ENCODE measurements at places on chromosomes 16 and 17.

GRCh38 chr17:68509141-68510057, 2.8 kb upstream of the PRKAR1A start:
- DNase-seq: peak; percentile 61

- DNase-seq: no peak
These were observed 262.1 kb upstream of the MAF start for GRCh38 chr16:79862601-79863000.

- no peak for DNase-seq
These were observed 109.9 kb downstream of the TANC2 start for GRCh38 chr17:63075969-63076368.

DNA sequence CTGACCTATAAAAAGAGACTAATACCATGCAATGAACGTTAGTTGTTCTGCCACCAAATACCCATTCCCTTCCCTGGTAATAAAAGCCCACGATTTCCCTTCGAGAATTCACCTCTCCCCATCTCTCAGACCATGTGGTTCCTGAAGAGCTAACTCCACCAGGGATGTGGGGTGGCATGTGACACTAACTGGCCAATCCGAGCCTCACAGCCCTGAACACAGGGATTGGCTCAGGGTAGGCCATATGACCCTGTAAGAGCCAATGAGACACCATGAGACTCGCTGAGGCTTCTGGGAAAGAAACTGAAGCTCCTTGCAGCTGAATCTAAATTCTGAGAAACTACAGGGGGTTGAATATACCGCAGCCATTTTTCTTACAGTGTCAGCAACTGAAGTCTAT, 21.1 kb downstream of the HELZ start:
- peak; percentile 42 for DNase-seq

DNA sequence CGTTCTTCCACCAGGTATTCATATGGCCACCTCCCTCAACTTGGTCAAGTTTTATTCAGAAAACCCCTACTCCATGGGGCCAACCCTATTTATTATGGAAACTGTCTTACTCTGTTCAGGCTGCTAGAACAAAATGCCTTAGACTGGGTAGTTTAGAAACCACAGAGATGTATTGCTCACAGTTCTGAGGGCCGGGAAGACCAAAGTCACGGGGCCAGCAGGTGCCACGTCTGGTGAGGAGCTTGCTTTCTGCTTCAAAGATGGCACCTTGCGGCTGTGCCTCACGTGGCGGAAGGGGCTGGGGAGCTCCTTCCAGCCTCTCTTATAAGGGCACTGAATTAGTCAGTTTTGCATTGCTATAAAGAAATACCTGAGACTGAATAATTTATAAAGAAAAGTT, 74.3 kb downstream of the AXIN2 start:
- DNase-seq: no peak

- DNase-seq: no peak
These were observed 13.7 kb upstream of the TRPV3 start for GRCh38 chr17:3571043-3571900.

- no peak for DNase-seq
These were observed 65.1 kb downstream of the NOG start for GRCh38 chr17:56658648-56659047.

- DNase-seq: no peak
These were observed 1.6 kb downstream of the RPTOR start for GRCh38 chr17:80546267-80546666.

DNA sequence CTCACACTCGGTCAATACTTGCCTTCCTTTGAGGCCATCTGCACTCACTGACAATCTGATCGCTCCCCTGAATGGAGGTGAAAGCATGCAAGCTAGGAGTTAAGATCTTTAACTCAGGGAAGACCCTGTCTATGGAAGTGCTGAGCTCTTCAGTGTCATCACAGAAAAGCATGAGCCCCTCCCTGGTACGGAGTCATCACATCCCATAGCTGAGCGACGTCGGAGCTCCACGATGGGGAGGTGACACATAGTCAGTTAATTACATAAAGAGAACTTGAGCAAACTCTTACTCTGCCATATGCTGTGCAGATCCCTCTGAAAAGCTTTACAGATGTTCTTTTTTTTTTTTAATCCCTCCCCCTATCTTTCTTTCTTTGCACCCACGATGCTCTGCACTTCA, 463.2 kb downstream of the WWOX start:
- DNase-seq: no peak

DNA sequence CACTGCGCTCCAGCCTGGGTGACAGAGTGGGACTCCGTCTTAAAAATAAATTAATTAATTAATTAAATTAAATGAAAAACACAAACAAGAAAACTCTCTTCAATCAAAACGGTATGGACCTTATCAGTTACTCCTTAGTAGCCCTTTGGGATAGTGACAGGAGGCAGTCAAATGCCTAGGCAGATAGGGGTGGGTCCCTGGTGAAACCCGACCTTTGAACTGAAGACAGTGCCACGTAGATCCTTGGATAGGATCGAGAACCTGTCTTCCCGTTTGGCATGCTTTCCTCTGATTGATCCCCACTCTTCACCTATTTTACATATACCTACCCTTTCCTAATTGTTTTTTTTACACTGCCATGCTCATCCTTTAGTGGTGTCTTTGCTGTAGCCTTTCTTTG, 22.2 kb upstream of the DHRS7B start:
- DNase-seq: no peak

GRCh38 chr16:20383106-20384029, 21.2 kb downstream of the PDILT start:
- DNase-seq: peak; percentile 65

DNA sequence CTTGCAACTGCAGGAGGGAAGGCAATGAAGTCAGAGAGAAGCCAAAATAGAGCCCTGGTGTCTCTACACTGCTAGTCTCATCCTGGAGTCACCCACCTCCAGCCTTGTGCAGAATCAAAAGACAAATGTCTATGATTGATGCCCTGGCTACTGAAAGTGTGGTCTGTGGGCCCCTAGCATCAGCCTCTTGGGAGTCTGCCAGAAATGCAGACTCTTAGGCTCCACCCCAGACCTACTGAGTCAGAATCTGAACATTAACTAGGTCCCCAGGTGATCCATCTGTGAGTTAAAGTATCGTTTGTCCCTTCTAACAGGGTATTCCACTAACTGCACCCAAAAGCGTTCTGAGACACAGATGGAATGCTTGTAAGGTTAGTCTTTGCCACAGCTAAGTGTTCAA, 21.2 kb downstream of the EARS2 start:
- no peak for DNase-seq

DNA sequence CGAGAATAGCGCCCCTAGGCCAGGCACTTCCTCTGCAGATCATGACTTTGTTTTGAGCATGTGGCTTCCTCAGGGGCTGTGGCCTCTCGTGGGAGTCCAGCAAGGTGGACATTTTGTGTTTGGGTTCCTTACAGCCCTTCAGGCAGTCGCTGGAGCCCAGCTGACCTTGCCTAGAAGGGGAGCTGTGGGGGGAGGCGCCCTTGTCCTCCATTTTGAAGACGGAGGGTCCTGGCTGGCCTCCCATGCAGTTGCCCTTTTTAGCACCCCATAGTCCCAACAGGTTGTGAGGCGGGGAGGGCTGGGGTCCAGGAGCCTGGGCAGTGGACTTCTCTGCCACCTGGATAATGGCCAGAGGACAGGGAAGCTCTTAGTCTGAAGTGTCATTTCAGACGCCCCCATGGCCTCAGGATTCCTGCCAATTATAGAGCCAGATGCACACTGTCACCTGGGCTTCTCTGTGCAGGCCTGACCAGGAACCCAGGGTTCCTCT, 1.4 kb downstream of the SOST start:
- DNase-seq: no peak

- DNase-seq: no peak
These were observed 26.3 kb downstream of the ZC3H18 start for GRCh38 chr16:88596483-88596882.

- DNase-seq: no peak
These were observed 81.1 kb downstream of the MSI2 start for GRCh38 chr17:57337390-57337789.

- DNase-seq: no peak
These were observed 199.5 kb downstream of the WWOX start for GRCh38 chr16:78298986-78299385.

GRCh38 chr17:49748791-49749190, 15.1 kb downstream of the FAM117A start:
- peak; percentile 85 for DNase-seq

GRCh38 chr16:179211-180092, 807 bp upstream of the HBQ1 start:
- DNase-seq: no peak

DNA sequence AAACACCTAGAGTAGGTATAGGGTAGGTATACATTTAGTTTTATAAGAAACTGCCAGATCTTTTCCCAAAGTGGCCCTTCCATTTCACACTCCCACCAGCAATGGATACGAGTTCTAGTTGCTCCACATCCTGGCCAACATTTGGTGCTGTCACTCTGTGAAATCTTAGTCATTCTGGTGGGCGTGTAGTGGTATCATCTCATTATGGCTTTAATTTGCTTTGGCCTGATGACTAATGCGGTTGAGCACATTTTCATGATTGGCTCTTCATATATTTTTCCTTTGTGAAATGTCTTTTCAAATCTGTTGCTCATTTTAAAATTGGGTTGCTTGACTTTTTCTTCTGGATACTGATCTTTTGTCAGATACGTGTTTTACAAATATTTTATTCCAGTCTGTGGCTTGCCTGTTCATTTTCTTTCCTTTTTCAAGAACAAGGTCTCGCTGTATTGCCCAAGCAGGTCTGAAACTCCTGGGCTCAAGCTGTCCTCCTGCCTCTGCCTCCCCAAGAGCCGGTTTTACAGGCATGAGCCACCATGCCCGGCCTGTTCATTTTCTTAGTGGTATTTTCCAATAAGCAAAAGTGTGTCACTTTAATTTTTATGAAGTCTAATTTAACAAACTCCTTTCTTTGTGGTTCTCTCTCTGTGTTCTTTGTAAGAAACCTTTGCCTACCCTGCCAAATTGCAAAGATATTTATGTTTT, 192.4 kb downstream of the SEC14L1 start:
- DNase-seq: peak; percentile 60

GRCh38 chr16:84056933-84057332, 14.3 kb upstream of the SLC38A8 start:
- no peak for DNase-seq

DNA sequence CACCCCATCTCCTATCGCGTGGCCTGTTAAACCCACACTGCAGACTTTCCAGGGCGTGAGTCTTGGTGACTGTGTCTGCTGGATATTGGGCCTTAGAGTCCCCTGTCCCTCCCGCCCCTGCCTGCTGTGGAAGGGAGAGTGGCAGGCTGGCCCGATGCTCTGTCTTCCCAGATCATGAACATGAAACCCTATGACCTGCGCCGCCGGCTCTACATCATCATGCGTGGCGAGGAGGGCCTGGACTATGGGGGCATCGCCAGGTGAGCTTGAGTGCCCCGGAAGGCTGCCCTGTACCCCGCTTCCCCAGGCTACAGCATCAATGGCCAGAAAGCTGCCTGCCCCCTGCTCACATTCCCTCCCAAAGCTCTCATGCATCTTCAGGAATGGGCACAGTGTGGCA, 19.5 kb upstream of the CLEC18A start:
- DNase-seq: no peak

DNA sequence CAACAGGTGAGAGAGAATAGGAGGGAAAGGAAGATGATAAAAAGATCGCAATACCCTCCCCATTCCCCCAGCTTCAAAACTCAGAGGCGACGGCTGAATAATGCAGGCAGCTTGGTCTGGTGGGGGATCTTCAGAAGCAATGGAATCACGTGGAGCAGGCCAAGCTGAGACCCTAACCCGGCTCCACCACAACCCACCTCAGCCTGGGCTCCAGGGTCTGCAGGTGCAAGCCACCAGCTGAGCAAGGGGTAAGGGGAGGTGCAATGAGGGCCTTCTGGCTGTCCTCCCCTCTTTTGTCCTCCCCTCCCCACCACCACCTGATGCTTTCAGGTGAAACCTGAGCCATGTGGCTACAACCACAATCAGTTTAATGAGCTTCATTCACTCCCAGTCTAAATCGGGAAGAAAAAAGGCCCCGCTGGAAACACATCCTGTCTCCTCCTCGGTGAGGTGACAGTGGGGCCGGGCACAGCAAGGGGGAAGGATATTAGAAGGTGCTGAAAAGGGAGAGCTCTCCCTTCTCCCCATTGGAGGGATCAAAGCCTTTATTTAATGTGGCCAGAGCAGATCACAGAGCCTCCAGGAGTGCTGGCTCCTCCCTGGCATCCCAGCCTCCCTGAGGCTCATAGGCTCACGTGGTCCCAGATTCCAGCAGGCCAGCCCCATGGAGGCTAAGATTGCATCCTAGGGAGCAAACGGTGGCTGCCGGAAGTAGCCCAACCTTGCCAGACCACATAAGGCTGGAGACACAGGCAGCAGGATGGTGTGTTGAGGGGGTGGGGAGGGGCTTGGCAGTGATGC, 261.0 kb downstream of the SOX9 start:
- DNase-seq: no peak

GRCh38 chr17:42547698-42548069, 5.0 kb upstream of the HSD17B1 start:
- DNase-seq: no peak

DNA sequence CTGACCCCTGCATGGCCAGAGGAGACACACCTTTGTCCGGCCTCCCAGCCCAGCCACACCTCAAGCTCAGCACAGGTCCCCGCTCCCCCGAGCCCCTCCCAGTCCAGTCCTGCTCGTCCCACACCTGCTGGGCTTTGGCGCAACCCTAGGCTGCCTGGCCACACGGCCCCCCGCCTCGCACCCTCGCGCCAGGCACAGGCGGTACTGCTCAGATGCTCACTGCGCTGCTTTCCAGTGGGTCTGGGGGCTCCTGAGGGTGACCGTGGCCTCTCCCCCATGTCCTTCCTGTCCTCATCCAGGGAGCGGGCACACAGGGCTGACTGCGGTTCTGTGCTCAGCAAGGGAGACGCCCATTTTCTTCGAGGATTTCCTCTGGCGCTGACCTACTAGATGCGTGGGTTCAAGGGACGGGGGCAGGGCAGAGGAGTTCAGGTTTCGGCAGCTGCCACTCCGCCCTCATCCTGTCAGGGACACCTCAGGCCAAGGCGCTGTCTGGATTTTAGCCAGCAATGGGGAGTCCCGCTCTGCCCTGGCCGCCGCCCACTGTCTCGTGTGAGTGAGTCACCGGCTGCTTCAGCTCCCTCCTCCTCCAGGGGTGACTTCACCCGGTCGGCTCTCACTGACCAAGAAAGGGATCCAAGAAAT, 118.0 kb upstream of the ZNF469 start:
- peak; percentile 82 for DNase-seq

- DNase-seq: no peak
These were observed 109.9 kb downstream of the VPS53 start for GRCh38 chr17:604765-605164.

- peak; percentile 80 for DNase-seq
These were observed 1.5 kb downstream of the COL1A1 start for GRCh38 chr17:50199803-50200456.

DNA sequence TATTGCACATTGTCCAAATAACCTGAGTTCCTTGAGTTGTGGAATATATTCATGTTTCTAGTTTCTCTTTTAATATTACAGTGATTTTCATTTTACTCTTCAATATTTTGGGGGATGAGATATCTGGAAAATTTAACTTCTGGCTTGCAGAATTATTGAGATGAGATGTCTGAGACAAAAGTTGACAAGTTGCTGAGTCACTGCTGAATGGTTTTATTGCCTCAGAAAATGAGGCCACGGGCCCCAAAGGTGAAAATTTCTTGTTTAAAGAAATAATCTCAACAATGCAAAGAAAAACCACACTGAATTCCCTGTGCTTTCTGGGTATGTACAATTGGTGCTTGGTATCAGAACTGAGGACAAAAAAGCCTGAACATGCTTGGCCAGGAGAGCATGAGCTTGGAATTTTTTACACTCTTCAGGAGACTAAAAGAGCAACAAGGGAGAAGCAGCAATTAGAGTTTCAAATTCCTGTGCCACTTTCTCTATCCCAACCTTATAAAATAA, 129.2 kb upstream of the TOM1L1 start:
- DNase-seq: no peak

GRCh38 chr16:75644240-75645012, 3.0 kb downstream of the KARS1 start:
- DNase-seq: no peak
